ENCODE measurements at places on chromosomes 2 and 18.
A peak's percentile ranks its signal among the peaks of the same experiment; 100 is the strongest.

DNA sequence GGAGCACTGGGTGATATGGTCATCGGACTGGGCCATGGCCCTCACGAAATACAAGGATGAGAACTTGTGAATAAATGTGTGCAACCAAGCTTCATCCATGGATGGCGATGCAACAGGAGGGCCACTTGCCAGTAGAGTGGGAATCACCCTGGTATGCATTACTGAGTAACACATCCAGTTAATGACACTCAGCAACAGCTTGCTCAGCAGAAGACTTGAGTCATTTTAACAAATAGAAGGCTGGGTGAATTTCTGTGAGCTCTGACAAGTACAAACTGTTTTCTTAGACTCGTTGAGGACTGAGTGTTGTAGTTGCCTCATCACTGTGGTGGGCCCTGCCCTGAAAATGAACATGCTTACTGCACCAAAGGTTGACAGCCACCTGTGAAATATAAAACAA lies 221.6 kb downstream of the NCKAP5 start:
- peak; percentile 89 for DNase-seq

GRCh38 chr2:45112750-45113149 lies 103.5 kb upstream of the SIX2 start:
- no peak for DNase-seq

DNA sequence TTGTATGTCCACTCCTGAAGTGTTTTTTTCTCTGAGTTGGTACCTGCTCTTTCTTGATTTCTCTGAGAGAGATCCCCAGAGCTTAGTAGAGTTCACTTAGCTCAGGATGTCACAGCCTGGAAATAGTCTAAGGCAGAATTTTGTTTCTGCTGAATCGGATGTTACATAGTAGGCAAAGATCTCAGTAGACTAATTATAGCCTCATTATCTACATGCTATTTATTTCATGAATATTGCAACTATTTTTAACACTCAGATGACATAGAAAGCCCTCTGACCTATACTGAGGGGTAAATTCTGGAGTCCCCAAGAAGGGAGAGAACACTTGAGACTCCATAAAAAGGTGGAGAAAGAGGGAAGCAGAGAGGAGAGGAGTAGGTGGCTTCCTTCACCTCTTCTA lies 160.2 kb downstream of the FHOD3 start:
- DNase-seq, result no peak

DNA sequence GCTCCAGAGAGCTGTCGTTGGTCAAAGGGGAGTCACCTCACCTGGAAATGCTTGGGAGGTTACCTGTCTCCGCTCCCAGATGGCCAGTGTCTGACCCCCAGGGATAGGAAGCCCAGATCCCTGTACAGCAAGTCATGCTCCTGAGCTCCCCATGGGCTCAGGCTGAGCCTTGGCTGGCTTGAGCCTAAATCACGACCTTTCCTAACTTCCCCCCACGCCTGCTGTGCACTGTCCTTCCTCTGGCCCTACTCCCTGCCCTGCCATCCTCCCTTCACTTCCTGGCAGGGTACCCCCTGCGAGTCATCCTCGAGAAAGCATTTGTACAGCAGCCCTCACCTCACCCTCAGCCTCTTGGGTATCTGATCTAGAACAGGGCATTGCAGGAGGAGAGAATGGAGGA lies 9.2 kb upstream of the HDAC4 start:
- DNase-seq, result no peak

DNA sequence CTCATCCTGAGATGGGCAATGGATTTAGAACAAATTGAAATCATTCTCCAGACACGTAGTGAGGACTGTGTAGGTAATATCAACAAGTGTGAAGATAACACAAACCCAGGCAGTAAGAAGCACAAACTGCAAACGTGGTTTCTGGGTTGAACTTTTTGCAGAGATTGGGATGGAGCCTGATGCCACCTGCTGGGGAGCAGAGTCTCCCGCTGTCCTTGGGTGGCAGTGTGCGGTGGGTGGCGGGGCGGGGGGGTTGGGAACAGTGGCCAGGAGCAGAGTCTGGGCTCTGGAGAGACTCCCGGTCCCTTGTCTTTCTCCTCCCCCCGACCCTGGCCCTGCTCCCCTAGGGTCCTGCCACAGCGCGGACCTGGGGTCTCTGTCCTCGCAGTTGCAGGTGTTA lies 19.5 kb downstream of the TRAF3IP1 start:
- DNase-seq, result no peak

DNA sequence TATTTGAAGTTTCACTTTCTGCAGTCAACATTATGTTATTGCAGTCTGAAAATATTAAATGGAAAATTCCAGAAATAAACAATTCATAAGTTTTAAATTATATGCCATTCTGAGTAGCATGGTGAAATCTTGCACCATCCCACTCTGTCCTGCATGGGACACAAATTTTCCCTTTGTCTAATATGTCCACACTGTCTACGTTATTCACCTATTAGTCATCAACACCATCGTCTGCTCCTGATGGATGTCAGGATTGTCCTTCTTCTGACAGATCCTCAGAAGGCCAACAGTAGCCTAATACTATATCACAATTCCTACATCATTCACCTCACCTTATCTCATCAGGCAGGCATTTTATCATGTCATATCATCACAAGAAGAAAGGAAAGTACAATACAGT lies 163.1 kb downstream of the TXNL1 start:
- DNase-seq, result no peak

- peak; percentile 20 for DNase-seq
Observed at GRCh38 chr18:37483221-37483971, 82.2 kb downstream of the CELF4 start.

DNA sequence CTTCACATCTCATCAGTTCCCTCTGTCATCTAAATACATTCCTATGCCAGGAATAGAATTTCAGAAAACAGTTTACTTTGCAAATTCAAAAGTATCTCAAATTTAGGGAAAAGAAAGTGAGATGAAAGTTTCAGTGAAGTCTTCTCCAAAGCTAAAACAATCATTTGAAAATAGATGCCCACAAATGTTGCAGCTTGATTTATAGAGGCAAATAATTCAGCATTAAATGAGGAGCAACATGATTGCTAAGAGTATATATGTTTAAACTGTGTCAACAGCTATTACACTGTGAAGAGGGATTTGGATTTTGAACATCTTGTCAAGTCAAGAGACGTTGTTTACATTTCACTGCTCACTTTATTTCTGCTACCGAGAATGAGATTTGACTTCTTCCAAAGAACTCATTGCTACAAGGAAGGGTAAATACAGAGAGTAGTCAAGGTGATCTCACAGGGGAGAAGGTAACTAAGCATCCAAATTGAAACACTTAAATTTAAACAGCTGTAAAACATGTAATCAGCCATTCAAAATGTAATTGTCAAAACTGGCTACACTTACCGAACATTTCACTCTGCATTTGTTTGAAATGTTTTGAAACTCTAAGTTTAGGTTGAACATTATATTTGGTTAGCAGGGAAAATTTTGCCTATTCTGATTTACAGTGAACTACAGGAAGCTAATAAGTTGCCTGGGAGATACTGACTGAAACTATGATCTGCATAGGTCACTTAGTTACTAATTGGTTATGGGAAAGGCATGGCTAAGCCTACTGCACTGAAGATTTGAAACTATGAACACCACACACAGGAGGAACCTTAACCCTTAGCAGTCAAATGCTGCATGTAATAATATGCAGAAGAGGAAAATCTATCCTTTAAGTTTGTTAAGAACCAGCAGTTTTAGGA lies 33.2 kb upstream of the GALNT3 start:
- no peak for DNase-seq

GRCh38 chr18:10157706-10158105 lies 243.9 kb downstream of the VAPA start:
- DNase-seq, result no peak

GRCh38 chr2:191748059-191748461 lies 70.1 kb downstream of the NABP1 start:
- peak; percentile 71 for DNase-seq

DNA sequence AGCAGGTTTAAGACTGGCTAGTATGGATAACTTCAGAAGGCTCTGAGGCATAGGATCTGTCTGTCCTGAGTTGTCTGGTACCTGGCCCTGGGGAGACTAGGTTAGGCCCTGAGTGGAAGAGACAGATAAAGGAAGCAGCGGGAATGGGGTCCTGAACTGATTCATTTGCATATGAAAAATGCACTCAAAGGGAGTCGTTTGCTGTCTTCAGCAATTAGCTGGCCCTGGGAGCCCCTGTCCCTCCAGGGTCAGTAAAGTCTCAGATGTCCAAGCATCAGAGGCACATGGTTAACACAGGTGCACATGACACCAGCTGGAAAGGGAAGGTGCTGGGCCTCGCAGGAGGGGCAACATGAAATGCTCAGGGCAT lies 172.4 kb downstream of the ACOXL start:
- DNase-seq, result no peak

DNA sequence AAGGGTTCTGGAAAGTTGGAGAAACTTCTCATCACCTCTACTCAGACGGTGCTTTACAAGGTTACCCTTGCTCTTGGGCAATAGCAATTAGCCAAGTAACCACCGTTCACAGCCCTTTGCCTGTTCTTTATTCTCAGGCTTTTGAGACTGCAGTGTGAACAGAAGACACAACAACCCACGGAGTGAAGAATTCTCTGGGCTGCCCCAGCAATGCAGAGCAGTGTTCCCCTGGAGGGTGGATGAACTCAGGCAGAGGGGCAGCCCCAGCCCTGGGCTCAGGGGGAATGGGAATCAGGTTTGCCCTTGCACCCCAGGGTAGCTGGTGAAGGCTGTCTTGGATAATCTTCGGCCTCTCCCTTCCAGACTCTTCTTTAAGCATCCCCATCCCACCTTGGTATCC lies 69.1 kb downstream of the MCFD2 start:
- peak; percentile 39 for DNase-seq

DNA sequence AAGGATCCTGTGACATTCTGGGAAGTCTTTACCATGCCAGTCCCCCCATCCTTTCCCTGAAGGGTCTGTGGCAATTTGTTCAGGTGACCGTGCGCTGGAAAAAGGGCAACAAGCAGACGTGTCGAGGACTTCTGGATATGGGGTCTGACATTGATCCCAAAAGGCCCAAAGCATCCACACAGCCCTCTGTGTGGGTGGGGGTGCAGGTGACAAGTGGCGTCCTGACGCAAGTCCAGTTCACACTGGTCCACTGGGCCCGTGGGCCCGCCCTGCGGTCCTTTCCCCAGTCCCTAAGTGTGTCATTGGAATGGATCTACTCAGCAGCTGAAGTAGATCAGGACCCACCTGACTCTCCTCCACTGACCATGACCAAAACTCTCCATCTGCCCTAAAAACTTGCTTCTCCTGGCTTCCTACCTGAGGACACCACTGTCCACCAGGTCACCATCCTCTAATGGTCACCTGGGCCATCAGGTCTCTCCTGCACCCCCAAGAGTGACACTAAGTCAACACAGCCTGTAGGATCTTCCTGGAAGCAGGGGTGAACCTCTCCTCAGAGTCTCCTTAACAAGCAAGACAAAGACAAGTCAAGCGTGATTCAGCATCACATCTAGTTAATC lies 85.6 kb upstream of the SLC66A3 start:
- DNase-seq, result no peak
